ENCODE measurements at places on chromosomes 16 and 17.

GRCh38 chr16:69143116-69143515, 10.7 kb downstream of the UTP4 start:
- DNase-seq, result no peak

GRCh38 chr16:89565506-89566372, 5.3 kb downstream of the RPL13 start:
- DNase-seq, result no peak

- no peak for DNase-seq
Observed at GRCh38 chr17:58666858-58667267, 25.0 kb downstream of the TEX14 start.

DNA sequence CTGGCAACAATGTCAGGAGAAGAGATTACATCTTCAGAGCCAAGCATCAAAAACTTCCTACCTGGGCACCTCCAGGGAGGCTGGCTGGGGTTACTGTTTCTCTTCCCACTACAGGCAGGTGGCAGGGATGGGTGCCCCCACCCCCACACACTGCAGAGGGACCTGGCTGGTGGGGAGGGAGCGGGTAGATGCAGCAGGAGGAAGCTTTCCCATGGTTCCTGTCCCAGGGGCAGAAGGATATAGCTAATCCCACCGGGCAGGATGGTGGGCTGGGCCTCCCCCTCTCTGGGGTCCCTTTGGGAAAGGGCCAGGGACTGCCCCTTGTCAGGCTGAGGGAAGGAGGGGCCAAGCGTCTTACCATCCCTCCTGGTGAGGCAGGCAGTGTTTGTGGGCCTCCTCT, 16.7 kb upstream of the MTMR4 start:
- no peak for DNase-seq

DNA sequence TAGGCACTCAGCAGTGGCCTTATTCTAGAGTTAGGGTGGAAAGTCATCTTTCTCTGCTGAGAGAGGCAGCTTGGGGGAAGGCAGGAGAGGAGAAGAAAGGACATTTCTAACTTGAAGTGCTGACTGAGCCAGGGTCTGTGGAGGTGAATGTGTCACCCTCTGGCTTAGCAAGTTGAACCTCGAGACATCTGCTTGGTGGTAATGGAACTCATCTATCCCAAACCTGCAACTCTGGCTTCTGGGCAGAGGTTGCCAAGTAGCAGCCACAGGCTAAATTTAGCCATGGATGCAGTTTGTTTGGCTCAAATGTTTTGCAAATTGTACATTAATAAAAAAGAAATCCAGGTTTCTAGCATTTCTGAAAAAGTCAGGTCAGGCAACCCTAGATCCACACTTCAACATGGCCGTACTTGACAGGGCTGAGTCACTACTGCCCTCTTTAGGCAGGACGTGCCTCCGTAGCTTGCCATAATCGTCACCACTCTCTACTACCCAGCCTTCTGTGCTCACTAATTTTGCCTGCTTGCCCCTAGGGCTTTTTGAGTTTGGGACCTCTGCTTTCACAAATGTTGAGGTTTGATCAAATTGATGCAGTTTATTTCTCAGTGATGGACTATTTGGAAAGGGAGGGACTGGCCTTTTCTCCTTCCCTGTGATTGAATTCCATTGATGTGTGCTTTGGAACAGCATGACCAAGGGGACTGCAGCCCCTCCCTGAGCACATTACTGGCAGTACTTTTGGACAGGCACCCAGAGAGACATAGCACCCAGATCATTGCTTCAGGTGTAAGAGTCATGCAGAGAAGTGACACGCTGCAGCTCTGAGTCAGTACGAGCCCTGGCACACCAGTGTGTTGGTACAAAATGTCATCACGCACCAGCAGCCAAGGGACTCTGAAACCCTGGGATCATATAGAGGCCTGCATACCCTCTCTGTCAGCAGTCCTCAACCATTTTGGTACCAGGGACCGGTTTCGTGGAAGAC, 5.2 kb downstream of the CDH13 start:
- no peak for DNase-seq

DNA sequence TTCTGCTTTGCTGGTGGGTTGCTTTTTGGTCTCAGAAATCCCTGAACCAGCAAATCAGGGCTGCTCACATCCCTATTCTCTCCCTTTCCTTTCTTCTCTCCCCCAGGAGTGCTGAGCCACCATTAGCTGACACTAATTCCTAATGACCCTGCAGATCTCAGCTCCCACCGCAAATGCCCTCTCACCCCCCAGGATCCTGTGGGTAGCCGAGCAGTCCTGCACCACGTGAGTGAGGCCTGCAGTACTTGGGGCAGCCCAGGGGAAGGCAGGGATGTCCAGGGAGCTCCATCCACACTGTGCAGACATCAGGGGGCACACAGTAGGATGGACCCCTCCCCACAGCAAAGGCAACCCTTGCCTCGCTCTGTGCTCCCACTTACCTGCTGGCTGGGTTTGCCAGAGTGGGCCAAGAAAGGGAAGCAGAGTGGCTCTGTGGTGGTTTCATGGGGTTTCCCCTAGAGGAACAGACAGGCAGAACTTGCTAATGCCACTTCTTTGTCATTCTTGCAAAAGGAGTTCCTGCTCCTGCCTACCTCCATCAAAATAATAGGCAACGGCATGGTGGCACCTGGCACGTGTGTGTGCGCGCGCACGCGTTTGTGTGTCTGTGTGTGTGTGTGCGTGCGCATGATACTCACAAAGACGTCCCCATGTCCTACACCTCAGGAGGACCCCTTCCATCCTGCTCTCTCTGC, 135.6 kb downstream of the GAS7 start:
- DNase-seq, result no peak

DNA sequence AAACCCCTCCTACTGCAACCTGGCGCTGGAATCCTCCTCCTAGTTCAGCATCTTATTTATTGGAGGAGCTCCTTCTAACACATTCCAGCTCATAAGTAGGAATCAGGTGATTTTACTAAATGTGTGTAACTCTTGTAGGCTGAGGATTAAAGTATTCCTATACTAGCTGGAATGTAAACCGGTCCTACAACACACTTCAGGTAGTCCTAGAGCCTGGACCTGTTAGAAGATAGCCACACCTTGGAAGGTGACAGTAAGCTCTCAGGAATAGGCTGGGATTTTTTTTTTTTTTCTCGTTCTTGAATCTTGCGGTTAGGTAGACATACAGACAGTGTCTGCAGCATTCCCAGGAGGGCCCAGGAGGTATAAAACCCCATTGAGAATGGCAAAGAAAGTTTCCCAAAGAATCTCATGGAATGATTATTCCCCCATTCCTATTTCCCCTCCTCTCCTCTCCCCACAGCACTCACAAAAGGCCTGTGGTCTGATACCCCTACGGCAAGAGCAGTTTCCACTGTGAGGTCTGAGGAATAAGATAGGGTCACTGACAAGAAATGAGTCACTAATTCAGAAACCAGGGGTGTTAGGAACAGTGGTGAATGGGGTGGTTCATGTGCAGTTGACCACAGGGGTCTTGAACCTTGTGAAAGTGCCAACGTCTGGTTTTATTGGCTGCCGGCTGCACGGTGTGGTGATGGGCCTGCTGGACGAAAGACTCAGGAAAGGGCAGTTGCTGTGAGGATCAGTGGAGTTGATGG, 267.1 kb downstream of the UTP18 start:
- no peak for DNase-seq

GRCh38 chr16:11783319-11784037, 13.6 kb downstream of the ZC3H7A start:
- DNase-seq, result no peak

DNA sequence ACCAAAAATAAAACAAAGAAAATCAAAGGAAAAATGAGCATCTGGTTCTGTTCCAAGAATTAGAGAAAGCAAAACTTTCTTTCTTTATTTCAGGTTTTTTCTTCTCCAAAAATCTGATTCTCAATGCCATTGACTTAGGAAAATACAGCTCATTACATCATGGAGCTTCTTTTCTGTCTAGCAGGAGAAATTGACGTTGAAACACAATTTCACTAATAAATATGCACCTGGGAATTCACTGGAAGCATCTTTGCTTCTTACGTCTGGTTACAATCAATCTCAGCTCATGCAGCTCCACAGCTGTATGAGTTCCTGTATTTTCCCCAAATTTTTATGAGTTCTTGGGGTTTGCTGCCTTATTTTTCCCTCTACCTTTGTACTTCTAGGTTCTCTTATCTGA, 1568.6 kb upstream of the GOT2 start:
- no peak for DNase-seq

- no peak for DNase-seq
Observed at GRCh38 chr17:59485946-59486345, 79.5 kb upstream of the DHX40 start.

DNA sequence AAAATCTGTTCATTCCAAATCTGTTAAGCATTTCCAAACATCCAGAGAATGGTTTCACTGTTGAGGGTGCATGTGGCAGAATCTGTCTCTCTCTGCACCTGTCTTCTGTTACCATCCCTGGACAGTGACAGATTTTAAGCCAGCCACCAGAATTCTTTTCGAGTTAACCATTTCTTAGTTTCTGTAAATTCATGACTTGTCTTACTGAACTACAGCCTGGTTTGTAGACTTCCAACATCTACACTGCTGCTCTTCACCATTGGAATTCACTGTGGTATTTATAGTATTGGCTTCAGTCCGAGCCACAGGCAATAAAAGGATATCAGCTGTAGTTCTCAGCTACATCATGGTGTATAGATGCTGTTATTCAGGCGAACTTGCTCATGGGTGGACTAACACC, 47.6 kb downstream of the GOSR1 start:
- DNase-seq, result no peak

GRCh38 chr16:71425746-71426068, 16.1 kb downstream of the TLE7 start:
- no peak for DNase-seq

DNA sequence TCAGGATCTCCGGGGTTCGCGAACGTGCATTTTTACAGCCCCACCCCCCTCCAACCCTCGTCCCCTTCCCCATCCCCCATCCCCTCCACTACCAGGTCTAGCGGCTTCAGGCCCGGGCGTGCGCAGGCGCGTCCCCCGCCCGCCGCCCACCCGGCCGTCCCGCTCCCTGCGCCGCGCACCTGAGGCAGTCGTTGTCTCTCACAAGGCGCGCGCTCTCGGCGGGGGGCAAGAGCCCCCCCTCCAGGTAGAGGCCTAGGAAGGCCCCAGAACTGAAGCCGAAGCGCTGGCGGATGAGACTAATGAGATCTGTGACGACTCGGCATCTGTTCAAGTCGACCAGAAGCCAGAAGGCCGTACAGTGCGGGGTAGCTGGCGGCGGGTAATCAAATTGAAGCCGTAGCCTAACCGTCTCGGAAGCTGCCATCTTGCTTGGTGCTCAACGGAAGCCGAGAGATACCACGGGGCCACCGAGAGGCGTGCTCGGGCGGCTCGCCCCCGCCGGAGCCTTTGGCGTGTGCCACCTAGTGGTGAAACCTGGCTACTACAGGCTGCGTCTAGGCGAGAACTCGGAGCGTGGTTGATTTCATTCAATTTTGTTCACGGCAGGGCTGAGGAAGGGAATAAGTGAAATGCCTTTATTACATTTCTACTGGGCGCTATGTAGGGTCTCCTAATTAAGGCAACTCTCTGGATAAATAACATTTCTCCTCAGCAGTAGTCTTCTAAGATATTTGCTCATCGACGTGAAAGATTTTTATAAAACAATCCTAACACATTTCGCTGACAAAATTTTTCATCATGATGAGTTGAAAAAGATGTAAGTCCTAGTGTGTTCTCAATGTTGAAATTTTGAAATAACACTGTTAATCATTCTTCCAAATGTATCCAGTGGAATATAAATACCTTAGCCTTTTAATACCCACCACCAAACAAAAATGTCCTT, at the start of gene COIL:
Gene COIL, minus strand, starts transcription at position 455 of the 943 bp plus-strand sequence. Its CDS starts 31 bp downstream, at position 424.
- DNase-seq, result peak; percentile 75

- DNase-seq, result no peak
Observed at GRCh38 chr17:42068979-42069378, 18.6 kb upstream of the C17orf113 start.

- no peak for DNase-seq
Observed at GRCh38 chr16:4217204-4218131, 24.4 kb downstream of the SRL start.

DNA sequence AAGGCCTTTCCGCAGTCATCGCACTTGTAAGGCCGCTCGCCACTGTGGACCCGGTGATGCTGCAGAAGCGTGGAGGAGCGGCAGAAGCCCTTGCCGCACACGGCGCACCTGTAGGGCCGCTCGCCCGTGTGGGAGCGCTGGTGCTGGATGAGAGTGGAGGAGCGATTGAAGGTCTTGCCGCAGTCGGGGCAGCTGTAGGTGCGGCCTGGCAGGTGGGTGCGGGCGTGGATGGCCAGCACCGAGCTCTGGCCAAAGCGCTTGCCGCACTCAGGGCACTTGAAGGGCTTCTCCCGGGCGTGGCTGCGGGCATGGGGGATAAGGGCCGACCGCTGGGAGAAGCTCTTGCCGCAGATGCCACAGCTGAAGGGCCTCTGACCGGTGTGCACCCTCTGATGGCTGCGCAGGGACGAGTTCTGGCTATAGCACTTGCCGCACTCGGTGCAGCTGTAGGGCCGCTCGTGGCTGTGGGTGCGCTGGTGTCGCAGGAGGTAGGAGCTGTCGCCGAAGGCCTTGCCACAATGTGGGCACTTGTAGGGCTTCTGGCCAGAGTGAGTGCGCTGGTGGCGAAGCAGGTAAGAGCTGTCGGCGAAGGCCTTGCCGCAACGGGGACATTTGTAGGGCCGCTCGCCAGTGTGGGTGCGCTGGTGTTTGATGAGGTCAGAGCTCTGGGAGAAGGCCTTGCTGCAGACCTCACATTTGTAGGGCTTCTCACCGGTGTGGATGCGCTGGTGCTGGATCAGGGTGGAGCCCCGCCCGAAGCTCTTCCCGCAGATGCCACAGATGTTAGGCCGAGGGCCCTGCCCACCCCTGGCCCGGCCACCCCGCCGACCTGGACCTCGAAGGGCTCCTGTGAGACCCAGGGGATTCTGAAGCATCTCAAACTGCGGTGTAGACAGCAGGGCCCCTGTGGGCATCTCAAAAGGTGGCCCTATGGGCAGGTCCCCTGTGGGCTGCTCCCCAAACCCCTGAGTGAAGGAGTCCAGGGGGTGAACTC, 1.5 kb downstream of the ZNF768 start:
- DNase-seq, result no peak

GRCh38 chr17:62662855-62663254, 35.4 kb downstream of the MRC2 start:
- no peak for DNase-seq

- DNase-seq, result no peak
Observed at GRCh38 chr17:55495239-55495638, 16.0 kb downstream of the SMIM36 start.

DNA sequence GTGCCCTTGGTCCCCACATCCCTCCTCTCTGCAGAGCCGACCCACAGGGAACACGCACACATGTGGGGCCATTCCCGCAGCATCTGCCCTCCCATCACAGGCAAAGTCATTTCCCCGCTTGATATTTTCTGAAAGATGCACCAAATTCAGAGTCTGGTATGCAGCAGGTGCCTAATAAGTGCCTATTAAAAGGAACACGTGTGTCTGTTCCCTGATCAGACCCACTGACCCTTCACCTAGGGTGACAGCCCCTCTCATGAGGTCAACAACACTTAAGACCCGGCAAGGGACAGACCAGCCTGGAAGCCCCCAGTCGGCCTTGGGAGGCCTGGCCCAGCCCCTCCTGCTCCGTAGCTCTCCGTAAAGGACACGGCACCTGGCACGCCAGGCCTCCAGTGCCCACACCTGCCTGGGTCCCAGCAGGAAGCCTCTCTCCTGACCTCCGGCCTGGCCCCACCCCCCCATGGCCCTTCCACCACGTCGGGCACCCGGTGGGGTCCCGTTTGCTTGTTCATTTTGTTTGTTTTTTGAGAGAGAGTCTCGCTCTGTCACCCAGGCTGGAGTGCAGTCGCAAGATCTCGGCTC, 20.0 kb downstream of the UNKL start:
- no peak for DNase-seq
